ENCODE measurements at places on chromosomes 12 and 14.
A peak's percentile ranks its signal among the peaks of the same experiment; 100 is the strongest.

GRCh38 chr14:25349269-25349668 lies 299.3 kb upstream of the STXBP6 start:
- no peak for DNase-seq

- no peak for DNase-seq
These were observed 36.3 kb downstream of the ACSS3 start for GRCh38 chr12:81114226-81114625.

- peak; percentile 51 for DNase-seq
These were observed 61.3 kb downstream of the ARF6 start for GRCh38 chr14:49954171-49954631.

DNA sequence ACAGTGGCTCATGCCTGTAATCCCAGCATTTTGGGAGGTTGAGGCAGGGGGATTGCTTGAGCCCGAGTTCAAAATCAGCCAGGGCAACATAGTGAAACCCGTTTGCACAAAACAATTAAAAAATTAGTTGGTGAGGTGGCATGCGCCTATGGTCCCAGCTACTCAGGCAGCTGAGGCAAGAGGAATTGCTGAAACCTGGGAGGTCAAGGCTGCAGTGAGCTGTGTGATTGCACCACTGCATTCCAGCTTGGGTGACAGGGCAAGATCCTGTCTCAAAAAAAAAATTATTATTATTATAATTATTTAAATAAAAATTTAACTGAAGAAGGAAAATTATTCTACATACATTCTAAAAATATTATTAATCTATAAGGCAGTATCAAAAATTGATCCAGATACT lies 164.1 kb downstream of the ITPR2 start:
- DNase-seq = no peak

- no peak for DNase-seq
These were observed 393.4 kb upstream of the SEL1L start for GRCh38 chr14:81927070-81927469.

GRCh38 chr14:70011098-70011497 lies 131.9 kb downstream of the SMOC1 start:
- no peak for DNase-seq

GRCh38 chr14:74660167-74660566 lies 48.1 kb upstream of the LTBP2 start:
- DNase-seq = no peak

GRCh38 chr12:57834086-57834876 lies 12.2 kb downstream of the CTDSP2 start:
- no peak for DNase-seq

GRCh38 chr12:122969676-122970075 lies 3.4 kb upstream of the ABCB9 start:
- DNase-seq = no peak

DNA sequence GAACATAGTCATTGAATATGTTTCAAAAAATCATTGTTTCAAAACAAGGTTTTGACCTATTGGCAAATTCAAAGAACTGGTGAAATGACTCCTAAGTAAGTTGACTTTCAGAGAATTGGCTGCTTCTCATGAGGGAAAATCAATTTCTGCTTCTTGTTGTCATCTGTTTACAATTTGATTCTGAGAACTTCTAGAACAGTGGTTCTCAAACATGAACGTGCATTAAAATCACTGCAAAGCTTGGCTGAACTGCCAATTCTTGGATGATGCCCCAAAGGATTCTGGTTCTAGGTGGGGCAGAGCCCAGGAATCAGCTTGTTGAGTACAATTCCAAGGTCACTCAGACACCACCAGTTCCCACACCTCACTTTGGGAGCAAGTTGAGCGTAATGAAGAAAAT lies 83.9 kb downstream of the ZFP36L1 start:
- DNase-seq = no peak

- no peak for DNase-seq
These were observed 53.7 kb upstream of the DYRK2 start for GRCh38 chr12:67594888-67595287.

GRCh38 chr12:40152783-40153383 lies 47.0 kb upstream of the SLC2A13 start:
- peak; percentile 27 for DNase-seq

DNA sequence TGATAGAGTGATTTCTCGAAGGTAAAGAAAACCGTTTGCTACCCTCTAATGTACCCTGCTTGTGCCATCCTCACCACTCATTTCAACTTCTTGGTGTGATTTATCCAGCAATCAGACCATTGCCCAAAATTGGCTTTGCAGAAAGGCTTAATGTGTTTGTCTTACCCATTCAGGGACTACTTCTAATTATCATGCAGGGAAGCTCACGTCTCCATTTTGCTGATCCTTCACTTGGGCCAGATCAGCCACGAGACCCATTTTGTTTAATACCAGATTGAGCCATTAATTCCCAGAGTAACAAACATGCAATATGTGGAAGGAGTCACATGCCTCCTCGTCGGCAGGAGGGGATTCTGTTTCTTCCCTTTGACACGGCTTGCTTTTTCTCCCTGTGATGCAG lies 51.1 kb upstream of the CRY1 start:
- no peak for DNase-seq

DNA sequence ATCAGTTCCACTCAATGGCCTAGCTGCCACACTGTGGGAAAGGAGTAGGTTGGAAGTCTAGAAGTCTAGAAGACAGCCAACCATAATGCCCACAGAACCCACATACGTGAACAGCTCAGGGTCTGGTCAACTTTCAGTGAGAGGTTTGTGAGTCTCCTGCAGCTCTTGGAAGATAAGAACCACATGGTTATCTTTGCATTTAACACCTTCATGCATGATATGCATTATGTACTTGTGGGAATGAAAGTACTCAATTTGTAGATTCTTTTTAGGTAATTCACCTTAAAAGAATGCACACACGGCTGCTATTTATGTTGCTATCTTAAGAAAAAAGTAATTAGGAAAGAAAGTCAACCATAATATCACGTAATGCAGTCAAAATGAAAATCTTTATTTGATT lies 126.7 kb downstream of the ESRRB start:
- no peak for DNase-seq

GRCh38 chr12:113448873-113449272 lies 22.8 kb downstream of the LHX5 start:
- DNase-seq = no peak
